ENCODE measurements at places on chromosomes 2 and 18.

- no peak for DNase-seq
Observed at GRCh38 chr2:127411653-127412369, 6.4 kb upstream of the PROC start.

DNA sequence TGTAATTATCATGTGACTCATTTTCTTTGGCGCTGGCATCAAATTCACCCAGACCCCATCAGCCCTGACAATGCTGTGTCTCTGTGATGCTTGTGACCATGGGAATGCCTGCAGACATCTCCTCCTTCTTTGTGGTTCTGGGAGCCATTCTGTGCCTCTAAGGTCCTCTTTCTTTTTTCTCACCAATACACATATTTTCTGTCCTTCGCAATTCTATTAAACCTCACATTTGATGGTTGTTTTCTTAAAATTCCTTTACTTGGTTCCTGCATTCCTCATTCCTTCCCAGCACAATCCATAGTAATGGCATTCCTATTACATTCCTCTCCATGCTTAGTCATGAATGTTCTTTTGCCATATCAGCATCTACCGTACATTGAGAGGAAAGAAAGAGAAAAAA lies 375.3 kb downstream of the PIK3C3 start:
- no peak for DNase-seq

GRCh38 chr2:52639692-52640091 lies 1127.9 kb upstream of the CHAC2 start:
- DNase-seq: no peak

GRCh38 chr2:189305291-189305943 lies 125.9 kb upstream of the COL5A2 start:
- DNase-seq: no peak

GRCh38 chr18:23565916-23566547 lies 20.3 kb downstream of the NPC1 start:
- DNase-seq: no peak

DNA sequence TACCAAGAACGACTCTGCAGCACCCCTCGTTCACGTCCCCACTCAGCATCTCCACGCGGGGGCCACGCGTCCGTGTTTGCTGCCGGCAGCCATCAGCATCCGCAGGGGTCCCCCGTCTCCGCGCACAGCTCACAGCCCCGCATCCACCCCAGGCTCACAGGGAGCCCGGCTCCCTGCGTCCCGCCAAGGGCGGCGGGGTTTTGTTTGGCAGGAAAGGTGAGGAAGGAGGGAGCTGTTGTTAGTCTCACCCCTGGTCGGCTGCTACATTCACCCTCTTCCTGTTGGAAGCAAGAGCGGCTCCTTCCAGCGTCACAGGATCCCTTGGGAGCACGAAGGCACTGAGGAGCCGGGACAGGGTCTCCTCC lies 131.0 kb upstream of the CTDP1 start:
- DNase-seq: no peak

DNA sequence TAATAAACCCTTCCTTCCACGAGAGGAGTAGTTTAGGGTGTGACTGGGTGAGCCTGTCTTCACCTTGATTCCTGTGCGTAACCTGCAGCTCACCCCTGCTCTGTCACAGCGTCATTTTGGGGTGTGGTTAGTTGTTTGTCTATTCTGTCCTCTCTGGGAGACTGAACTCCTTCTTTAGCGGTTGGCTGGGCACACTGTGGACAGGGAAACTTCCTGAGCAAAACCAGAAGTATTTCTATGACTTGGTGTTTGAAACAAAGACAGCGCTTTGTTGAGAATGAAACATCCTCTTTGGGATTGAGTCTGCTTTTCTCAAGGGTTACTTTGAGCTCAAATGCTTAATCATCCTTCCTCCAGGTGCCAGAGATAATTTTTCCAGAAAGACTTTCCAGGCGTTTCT lies 270.7 kb downstream of the HRH4 start:
- no peak for DNase-seq

DNA sequence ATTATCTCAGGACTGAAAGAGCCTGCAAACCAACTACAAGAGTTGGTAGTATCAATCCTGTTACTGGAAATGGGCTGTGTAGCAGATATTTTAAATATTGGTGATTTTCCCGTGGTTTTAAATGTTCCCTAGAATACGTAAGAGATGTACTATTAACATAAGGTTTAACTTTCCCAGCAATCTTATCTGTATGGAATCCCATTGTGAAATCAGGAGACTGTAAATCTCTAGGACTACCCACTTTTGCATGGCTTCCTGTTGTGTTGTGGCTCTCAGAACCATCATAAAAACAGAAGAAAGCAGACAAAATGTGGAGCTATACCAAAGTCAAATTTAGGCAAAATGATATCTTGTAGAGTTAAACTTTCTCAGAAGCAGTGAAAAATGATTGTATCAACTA lies 641.5 kb upstream of the SETBP1 start:
- DNase-seq: no peak

DNA sequence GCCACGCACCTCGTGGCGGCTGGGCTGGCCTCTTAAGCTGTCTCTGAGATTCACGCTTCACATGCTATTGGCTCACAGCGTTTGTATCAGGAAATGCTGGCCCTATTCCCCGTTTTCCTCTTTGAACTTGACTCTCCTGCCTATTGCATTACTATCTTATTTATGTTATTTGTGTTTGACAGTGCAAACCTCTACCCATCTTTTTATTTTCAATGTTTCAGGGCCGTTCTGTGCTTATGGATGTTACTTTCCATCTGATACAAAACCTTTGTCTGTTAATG lies 149.9 kb upstream of the TWIST2 start:
- DNase-seq: no peak

DNA sequence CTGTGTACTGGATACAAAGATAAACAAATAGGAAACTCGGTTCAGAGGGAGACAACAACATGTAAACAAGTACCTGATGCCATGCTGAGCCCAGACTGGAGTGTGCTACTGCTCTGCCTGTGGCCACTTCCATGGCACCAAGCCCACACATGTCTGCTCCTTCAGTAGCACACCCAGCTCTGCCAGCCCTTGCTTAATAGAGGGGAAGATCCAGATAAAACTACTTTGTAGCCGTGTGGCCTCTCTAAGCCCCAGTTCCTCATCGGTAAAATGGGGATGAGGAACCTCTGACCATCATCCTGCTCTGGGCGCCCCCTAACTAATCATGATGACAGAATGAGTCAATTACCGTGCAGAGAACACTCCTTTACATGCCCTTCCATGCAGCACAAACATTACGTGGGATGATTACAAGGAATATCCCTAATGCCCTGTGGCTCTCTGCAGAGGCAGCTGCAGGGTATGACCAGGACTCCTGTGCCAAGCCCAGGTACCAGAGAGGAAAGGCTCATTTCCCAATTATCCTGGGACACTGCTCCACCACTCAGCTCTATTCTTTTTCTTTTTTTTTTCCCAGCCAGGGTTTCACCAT lies 34.9 kb downstream of the DNMT3A start:
- DNase-seq: no peak

- no peak for DNase-seq
Observed at GRCh38 chr18:2395427-2396161, 175.7 kb downstream of the METTL4 start.

GRCh38 chr2:160005908-160006307 lies 56.5 kb downstream of the PLA2R1 start:
- no peak for DNase-seq

- no peak for DNase-seq
Observed at GRCh38 chr2:65443509-65444186, 11.2 kb upstream of the SPRED2 start.

DNA sequence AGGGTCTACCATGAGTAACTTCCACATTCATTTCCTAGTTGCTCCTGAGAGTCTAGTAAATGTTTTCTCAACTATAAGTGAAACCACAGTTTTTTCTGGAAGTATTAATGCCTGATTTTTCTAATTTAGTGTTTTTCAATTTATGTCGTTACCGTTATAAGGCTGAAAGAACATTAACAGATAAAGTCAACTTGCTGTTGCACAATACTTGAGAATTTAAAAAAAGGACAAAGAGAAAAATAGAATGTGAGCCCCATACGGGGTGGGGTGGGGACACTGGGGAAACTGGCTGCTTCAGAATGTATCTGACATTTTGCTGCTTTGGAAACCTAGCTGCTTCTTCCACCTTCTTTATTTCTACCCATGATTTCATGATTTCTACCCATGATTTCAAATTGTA lies 26.2 kb downstream of the CNOT11 start:
- DNase-seq: no peak

DNA sequence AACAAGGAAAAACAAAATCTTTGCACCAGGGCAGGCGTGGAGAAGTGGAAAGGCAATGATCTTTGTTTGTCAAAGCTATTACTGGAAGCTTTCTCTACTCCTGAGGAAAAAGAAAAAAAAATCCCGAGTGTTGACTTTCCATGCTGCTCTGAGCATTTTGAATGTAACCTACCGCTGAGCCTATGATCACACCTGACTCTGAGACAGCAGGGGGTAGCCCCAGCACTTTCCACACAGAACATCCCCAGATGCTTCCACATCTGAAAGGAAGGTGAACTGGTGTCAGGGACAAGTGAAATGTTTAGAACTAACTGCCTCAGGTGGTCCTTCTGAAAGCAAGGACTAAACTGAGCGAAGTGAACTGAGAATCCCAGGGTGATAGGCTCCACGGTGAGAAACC lies 1315.1 kb upstream of the DDX18 start:
- DNase-seq: no peak

GRCh38 chr2:36809069-36809445 lies 112.5 kb downstream of the VIT start:
- DNase-seq: no peak

- no peak for DNase-seq
Observed at GRCh38 chr2:64474636-64475035, 20.7 kb downstream of the LGALSL start.
